ENCODE measurements at places on chromosomes 11 and 22.

DNA sequence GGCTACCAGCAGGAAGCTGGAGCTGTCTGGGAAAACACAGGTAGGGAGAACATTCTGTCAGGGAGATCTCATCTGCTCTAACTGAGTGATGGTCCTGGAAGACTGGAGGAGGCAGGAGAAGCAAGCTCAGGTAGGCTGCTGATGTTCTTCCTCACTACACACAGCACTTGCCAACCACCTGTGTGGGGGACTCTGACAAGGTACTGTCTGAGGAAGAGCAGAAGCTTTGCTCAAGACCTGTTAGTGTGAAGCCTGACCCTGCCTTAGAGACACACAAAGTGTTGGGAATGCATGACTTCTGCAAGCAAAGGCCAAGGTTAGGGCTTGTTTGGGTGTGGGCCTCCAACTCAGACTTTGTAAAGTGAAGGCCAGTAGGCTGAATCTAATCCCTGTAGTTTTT lies 46.5 kb downstream of the CHST1 start:
- DNase-seq: no peak

GRCh38 chr11:60691661-60692060 lies 7.8 kb upstream of the MS4A8 start:
- DNase-seq: no peak

GRCh38 chr11:105328061-105328460 lies 188.5 kb upstream of the CARD18 start:
- no peak for DNase-seq

GRCh38 chr22:43080616-43081015 lies 8.6 kb downstream of the TTLL1 start:
- DNase-seq: no peak

GRCh38 chr11:64489831-64490441 lies 101.1 kb upstream of the SLC22A12 start:
- DNase-seq: no peak

Data from HS-5 (cell line).